Muscle of leg (tissue), 16 donors: ENCODE measurements at places on chromosomes 1 and 21. TPM values are rescaled to one million over a fixed set of nuclear protein-coding genes. Genes with fewer than 3 reads are reported as not detected.

The SETSIP gene
- 0.18 TPM for total RNA-seq

The RGS8 gene
- total RNA-seq: 0.04 TPM

GRCh38 chr1:33342041-33342723 lies 21.3 kb upstream of the A3GALT2 start:
- peak; percentile 96 for DNase-seq

DNA sequence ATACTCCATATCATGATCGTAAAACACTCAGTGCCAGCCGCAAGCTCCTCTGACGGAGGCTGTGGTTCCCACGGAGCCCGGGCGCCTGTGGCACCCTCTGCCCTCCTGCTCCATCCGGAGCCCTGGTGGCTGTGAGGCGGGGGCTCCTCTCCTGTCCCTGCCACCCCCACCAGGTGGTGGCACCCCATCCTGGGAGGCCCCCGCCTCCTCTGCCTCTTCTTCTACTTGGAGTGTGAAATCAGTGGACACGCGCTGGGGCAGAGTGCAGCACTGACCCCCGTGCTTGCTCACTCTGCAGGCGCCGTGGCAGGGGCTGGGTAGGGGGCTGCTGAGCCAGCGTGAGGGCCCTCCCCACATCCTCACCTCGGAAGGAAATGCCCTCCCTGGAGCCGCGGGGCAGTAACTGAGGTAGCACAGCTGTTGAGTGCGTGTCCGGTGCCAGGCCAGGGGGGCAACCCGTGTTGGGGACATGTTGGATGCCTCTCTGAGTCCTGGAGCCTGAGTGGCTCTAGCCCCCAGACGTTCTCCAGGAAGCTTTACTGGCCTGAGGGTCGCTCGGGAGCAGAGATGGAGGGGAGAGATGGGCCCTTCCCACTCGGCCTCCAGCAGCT lies 58.7 kb upstream of the ABCG1 start:
- DNase-seq: no peak

The LAD1 gene
- 5.1 TPM for total RNA-seq

The BLACAT1 gene
- total RNA-seq: not detected
